ENCODE measurements at places on chromosomes 1 and 21.

DNA sequence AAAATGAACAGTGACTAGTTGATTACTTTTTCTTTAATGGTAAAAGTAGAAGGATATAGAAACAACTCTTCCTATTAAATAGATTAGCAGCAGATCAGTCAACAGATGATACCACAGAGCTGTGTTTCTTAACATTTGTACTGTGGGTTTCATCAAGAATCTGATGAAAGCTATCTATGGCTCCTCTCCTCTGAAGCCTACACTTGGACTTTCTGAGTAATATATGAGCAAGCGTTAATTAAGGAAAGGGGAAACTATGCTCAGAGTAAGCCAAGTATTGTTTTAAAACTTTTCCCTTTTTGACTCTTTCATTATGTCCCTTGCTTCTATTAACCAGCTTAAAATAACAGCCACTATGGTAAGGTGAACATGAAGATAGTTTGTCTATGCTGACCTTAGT, 10.8 kb downstream of the ARID4B start:
- no peak for DNase-seq

DNA sequence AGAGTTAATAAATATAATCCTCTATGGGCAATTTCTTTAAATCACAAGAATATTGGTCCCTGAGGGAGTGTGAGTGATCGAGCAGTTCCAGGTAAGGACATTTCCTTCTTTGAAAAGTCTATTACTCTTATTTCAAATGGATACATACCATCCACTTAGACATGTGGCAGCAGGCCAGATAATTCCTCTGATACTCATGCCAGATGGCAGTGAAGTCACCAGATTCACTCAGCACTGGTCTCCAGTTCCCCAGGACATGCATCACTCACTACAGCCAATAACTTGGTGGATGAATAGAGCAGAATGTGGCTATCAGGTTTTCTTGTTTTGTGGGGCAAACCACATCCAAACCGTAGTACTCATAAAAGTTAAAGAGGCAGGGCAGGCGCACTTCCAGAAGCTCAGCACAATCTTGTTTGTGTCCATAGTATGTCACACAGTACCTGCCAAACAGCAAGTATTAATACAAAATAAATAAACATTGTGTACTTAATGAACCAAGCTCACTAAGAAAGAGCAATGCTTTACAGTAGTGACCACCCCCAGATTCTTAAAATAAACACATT, 74.2 kb upstream of the CD53 start:
- no peak for DNase-seq

- DNase-seq = peak; percentile 97
Measured at GRCh38 chr21:44338971-44339910, at the start of gene CFAP410. CFAP410 (minus strand) TSS chr21:44339390; CDS start chr21:44339194, 196 bp downstream.

GRCh38 chr1:36776948-36777831, 257.1 kb downstream of the GRIK3 start:
- no peak for DNase-seq

DNA sequence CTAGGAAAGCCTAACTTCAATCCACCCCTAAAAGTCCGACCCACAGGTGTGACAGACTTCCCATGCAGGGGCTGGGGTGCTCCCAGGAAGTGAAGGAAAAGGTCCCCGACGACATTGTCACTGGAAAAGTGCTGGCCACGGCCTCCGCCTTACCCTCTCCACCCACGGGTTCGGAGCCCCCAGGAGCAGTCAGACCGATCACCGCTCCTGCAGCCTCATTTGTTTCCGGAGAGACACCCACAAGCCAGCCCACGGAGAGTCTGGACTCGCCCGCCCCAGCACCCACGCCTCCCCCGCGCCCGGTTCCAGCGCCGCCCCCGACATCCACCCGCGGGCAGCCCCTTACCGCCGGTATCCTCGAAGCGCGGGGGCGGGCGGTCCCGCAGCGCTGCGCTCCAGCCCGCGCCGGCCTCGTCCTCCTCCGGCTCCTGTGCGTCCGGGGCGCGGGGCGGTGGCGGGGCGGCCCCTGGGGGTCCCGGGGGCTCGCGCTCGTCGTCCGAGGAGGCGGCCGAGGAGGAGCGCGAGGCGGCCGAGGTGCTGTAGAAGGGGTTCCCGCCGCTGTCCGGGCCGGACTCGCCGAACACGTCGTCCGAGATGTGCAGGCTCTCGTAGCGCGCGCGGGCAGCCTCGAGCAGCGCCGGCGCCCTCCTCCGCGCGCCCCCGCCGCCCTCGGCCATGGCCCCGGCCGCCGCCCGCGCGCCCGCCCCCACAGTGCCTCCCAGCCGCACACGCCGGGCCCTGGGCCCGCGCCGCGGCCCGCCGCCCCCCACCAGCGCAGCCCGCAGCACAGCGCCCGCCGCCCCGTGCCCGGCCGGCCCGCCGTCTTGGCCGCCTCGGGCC, 660 bp downstream of the PGBD5 start:
- DNase-seq = peak; percentile 53

DNA sequence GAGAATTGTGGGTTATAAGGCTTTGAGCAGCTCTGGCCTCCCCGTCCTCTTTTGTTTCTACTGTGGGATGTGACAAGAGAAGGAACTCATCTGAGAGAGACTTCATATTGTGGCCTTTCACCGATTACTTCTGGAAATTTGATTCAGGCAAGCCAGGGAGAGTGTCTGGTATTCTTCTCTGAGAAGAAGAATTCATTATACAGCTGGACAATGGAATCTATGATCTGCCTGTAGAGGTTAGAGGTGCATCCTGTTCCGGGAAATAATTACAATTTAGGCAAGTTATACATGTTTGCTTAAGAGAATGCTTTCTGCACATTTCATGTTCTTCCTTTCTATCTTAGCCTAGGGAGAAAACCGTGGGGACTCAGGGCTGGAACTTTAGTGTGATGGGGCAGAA, 12.8 kb upstream of the RNU1-2 start:
- DNase-seq = no peak

GRCh38 chr1:234619794-234620247, 9.8 kb upstream of the IRF2BP2 start:
- no peak for DNase-seq

GRCh38 chr1:23742670-23743286, 493 bp upstream of the ELOA start:
- no peak for DNase-seq

DNA sequence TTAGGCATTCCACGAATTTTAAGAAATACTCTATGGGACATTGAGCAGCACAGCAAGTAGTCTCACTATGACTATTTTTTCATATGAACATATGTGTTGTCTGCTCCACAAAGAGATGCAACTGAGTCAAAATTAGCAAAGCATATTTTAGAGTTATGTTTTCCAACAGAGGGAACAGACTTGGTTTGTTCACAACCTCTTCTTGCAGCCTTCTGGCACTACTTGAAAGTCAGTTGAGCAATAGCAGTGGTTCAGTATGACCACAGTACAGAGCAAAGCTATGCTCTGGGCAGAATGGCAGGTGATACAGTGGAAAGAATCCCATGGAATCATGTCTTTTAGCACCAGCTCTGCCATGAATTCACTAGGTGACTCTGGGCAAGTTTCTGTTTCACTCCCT, 5.2 kb downstream of the CCN1 start:
- peak; percentile 49 for DNase-seq

- peak; percentile 58 for DNase-seq
Measured at GRCh38 chr1:216902669-216903381, 179.6 kb upstream of the ESRRG start.

GRCh38 chr1:100538913-100539835, 1.2 kb downstream of the GPR88 start:
- peak; percentile 61 for DNase-seq

DNA sequence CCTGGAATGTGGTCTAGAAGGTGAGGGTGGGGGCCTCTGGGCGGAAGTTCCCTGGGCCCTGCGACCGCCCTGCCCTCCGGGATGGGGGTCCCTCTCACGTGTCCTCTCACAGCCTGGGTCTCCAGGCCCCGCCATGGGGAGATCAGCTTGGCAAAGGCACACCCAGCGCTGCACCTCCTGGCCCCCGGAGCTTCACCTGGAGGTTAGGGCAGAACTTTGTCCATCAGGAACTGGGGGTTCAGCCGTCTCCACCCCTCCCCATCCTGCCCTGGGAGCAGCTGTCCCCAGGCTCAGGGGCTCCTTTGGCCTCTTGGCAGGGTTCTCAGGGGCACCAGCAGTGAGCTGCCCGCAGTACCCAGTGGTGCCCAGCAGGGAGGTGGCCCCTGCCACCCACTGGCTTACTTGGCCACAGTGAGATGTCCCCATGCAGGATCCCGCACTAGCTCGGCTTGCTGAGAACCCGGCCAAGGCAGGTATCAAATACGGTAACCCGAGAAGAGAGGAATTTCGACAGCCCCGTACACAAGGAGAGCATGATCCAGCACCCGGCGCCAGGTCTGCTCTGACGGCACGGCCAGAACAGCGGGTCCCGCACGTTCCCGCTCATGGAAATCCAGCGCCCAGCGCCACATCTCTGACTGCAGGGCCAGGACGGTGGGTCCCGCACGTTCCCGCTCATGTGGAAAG, 36.7 kb downstream of the RRP1 start:
- peak; percentile 55 for DNase-seq

DNA sequence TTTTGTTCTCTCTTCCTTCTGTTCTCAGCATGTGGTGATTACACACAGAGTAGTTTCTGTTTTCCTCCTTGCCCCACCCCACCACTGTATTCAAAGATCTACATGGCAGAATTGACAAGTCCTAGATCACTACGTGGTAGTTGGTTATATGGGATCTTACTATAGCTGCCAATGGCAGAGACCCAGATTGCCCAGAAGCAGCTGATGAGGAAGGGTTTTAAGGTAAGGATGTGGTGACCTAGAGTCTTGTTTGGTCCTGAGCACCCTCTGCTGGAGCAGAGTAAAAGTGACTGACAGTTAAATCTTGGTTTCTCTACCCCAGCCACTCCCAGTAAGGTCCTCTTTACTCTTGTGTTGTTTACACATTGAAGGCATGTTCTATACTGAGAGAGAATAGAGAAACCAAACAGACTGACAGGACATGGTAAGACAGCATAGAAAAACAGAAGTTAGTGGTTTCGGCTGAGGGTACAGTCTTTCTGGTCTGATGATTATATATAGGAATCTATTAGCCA, 22.8 kb upstream of the STRIP1 start:
- peak; percentile 67 for DNase-seq

GRCh38 chr21:42443876-42444744, 40.4 kb downstream of the UBASH3A start:
- no peak for DNase-seq

DNA sequence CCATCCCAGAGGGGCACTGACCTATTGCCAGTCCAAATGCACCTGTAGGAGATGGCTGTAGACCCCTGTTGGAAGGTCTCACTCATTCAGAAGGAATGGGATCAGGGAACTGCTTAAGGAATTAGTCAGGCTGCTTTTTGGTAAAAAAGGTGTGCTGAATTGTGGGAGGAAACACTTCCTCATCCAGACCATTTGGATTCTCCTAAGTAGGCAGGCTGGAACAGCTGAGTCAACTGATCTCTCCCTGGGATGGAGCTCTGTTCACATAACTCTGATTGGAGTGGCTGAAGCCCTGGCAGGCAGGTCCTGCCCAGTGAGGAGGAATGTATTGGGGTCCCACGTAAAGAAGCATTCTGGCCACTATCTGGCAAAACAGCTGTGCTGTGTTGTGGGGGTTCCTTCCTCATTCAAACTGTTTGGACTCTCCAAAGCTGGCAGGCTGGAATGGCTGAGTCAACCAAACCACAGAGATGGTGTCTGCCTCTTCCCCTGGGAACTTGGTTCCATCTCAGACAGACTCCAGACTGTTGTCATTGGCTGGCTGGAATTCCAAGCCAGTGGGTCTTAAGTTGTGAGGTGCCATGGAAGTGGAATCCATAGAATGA, 70.7 kb upstream of the PDC start:
- DNase-seq = no peak

- DNase-seq = peak; percentile 81
Measured at GRCh38 chr1:58290685-58291372, 255.7 kb downstream of the OMA1 start.

DNA sequence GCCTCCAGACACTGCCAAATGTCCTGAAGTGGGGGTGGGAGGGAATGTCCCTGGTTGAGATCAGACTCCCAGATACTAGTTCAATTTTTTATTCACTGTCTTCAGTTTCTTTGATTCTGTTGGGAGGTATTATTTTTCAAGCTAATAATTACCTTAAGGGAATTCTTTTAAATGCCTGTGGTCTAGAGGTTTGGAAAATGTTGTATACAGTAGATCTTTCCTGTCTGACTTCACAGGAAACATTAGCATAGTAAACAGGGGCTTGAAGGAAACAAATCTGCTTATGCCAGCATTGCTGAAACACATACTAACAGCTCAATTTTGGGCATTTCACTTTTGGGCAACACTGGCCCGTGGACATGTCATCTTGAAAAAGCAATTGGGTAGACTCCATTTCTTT, 84.3 kb upstream of the HP1BP3 start:
- no peak for DNase-seq

DNA sequence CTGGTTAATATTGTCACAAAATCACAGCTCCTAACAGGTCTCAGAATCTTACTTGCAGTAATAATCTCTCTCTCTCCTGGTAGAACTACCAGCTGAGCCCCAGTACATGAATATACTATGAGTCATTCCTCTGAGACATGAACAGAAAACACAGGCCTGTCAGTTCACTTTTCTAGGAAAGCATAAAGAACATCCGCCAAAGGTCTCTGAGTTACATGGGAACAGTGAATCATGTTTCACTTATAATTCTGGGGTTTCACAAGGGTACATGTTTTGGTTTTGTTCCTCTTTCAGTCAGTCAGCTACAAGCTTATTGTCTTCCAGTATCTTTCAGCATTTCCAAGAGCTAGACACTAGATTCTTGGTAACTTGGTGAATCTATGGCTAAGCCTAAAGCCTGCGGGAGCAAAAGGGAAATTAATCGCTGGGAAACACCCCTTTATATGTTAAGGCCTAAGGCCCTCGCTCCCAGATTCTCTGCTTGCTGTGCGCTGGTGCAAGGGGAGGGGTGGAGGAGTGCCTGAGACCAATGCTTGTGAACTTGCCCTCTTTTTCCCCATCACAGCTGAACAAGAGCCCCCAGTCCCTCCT, 31.7 kb downstream of the IFNGR2 start:
- DNase-seq = no peak

- DNase-seq = no peak
Measured at GRCh38 chr1:43521078-43521477, 9.6 kb upstream of the PTPRF start.

DNA sequence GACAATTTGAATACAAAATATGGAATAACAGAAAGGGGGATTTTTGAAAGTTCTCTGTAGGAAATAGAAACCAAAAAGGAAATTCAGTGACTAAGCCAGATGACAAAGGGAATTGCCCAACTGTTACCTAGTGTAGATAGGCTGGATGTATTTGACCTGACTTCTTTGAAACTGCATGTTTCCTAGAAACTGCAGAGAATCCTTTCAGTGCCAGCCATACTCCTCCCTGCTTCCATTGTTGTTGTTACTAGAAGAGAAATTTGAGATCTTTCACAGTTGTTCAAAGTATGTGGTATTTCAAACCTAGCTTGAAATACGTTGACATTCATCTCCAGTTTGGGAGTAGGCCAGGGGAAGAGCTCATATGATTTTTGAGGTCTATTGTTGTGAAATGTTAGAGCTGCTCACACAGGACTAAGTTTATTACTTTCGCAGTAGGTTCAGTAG, 1.8 kb upstream of the GBP5 start:
- no peak for DNase-seq

All from islet precursor cell (in vitro differentiated cells).